ENCODE measurements at places on chromosomes 7 and 10.

- DNase-seq, result no peak
Measured at GRCh38 chr7:50349963-50350944, 45.7 kb downstream of the IKZF1 start.

GRCh38 chr10:33032654-33033151, 74.7 kb upstream of the ITGB1 start:
- DNase-seq, result no peak

GRCh38 chr7:132100483-132100882, 475.8 kb downstream of the PLXNA4 start:
- no peak for DNase-seq

DNA sequence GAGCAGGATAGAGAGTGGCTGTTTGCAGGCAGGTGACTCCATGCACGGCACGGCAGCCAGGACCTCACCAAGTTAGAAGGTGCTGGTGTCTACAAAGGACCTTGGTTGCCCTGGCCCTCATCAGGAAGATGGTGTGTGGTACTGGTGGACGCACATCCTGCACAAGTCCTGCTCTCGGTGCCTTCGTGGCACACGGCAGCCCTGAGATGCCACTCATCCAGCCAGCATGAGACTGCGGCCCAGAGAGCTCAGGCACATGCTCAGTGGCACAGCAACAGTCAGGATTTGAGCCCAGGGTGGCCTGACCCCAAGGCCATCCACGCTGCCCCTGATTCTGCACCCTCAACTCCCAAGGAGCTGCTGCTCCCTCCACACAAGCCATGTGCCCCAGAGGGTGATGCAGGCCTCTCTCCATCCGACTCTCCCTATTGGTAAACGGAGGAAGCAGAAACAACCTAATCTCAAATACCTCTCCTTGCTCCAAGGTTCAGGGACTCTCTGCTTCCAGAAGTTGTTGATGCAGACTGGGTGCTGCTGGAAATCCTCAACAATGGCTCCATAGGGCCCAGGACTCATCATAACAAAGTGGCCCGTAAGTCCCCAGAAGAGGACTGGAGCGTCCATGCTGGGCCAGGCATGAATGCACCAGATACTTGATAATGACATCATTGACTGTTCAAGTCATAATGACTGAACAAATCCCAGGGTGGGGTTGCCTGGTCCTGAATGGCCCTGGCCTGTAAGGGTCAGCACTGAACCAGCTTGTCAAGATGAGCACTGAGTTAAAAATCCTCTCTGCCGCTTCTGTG, 93.6 kb downstream of the ARHGAP22 start:
- DNase-seq, result no peak

DNA sequence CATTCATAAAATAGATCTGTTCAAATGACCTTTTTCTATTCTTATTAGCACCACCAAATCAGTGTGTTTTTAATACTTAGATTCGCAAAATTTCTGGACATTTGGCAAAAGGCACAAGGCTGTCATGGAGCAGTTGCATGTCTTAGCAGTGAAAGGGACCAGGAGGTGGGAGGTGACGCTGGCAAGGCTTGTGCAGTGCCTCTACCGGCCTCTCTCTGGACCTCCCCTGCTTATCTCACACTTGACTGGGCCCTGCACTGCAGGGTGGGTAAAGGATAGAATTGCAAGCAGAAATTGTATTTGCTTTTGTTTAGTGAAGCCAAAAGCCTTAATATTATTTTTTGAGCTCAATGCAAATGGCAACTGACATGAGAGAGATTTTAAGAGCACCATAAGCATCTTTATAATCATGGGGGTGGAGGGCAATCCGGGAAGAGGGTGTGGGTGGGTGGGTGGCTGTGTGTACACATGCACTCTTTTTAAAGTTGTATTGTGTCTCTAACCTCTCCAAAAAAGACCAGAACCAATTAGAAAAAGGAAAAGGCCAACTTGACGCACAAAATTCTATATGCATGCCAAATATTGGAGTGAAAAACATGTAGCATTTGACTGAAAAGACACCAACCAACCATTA, 106.3 kb downstream of the WNT2 start:
- DNase-seq, result no peak

DNA sequence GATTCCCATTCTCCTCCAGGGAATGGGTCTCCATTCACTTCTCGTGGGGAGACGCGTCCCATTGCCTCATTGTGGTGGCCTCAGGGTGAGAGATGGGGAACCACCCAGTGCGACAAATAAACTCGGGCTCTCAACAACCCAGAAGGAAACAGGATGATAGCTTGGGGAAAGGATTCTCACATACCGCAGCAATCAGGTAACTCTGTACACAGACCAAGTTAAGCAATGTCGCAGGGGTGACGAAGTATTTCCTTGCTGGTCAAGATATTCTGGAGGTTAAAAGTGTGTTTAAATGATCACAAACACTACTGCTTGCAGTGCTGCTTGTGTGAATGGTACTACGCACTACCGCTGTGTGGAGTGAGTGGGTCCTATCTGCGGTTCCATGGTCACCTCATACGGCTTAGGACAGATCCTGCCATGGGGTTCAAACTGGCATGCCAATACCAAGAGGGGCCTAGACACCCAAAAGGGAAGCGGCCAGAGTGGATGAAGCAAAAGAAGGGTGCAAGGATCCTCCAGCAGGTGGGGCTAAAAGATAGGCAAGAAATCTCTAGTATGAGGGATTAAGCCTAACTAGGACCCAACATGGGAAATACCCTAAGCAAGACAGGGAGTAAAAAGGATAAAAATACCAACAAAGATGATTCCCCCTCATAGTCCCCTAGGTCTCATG, 143.8 kb upstream of the TMEM106B start:
- peak; percentile 3 for DNase-seq

GRCh38 chr10:124044143-124044862, 49.1 kb downstream of the CHST15 start:
- DNase-seq, result no peak

DNA sequence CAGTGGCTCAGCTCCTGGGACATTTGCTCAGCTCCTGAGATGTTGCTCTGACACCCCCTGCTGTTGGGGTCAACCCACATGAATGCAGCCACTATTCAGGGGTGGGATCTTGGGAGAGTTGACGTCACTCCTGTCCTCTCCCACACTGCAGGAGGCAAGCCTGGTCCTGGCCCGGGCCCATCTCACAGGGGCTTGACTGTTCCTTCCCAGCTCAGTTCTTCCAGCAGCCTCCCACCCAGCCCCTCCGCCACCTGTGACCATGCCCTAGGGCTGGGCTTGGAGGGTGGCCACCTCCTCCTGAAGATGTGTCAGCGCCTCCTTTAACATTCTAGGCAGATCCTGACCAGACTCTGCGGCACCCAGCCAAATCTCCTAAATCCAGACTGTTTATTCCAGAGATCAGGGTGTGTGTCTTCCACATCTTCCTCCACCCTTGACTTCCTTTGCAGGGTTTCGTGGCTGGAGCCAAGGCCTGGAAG, 19.1 kb upstream of the OPALIN start:
- no peak for DNase-seq

DNA sequence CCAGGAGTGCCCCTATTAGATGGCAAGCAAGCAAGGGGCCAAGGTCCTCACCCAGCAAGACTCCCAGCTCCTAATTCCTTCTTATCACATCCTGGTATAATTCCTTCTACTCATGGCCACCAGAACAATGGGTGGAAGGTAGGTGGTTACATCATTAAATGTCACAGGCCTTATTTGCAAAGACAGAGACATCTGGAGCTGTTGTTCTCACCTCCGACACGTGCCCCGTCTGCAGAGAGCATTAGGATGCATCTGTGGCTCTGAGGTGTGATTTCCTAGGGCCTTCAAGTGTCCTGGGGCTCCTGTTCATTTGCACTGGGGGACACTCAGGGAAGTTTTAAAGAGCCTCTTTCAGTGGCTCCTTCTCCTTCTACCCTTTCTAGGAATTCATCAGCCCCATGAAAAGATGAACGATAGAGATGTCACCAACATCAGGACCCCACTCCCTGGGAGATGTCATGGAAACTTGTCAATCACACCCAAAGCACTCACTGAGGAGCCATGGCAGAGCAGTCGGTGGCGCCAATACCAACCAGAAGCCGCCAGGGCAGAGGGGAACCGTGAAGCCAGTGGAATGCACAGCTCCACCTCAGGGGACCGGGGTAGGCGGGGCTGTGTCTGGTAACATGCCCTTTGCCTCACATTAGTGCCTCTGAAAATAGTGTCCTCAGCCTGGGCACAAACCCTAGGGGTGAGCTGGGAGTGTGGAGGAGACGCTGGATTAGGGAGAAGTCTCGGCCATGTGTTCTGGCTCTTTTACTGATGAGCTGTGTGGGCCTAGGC, 2.9 kb upstream of the ATP6V0E2 start:
- DNase-seq, result no peak

- DNase-seq, result no peak
Measured at GRCh38 chr7:13169356-13169755, 481.9 kb downstream of the ARL4A start.

DNA sequence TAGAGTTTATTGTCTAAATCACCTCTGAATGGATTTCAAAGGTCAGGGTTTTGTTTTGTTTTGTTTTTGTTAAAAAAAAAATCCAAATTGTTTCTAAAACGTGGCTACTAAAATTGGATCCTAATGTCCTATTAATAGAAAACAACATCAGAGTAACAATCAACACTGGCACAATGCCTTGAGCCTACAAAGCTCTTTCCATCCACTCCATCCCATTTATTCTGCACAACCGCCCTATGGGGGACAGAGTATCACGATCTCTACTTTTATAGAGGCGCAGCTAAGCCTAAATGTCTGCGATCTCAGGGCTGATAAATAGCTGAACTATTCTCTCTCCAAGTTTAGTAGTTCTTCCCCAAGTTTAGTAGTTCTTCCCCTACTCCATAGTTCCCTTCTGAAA, 78.8 kb downstream of the FGFR2 start:
- no peak for DNase-seq

DNA sequence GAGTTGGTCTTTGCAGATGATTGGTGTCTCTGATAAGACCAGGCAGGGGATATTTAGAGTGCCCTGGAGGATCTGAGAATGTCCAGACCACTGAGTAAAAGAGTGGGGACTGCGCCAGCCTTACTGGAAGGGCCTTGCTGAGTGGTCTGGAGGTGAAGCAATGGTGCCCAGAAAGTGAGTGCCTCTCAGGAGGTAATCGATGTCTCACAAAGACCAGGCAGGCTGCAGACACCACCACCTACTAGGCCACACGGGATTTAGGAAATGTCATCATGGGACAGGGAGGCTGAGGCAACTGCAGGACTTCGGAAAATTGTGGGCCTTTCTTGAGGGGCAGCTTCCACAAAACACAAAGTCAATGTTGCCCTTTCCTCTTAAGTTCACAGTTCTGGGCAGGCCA, 57.2 kb upstream of the STEAP1B start:
- DNase-seq, result no peak

DNA sequence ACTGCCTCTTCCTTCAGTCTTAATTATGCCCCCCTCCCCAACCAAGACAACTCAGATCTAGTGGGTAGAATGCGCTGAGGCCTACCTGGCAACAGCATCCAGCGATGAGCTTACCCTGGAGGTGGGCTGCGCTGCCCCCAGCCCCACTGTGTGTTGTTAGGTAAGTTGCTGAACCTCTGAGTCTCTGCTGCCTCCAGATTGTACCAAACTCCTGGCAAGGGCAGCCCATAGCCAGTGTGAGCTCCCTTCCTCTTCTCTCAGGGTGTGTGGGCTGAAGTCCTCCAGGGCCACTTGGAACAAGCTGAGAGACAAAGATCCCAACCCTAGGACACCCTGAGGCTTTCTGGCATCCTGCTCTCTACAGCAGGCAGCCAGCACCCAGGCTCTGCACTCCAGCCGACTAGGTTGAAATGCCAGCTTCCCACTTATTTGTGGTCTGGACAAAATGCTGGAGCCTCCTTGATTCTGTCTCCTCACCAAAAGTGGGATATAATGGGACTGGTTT, 135.3 kb downstream of the ARHGAP22 start:
- DNase-seq, result no peak

Measured in C1 segment of cervical spinal cord (tissue), 14 donors.